Stimulated activated CD8-positive, alpha-beta memory T cell treated with anti-CD3 and anti-CD28 coated beads, Interleukin-12 subunit alpha, Interleukin-12 subunit beta, amount 100 ng/mL, for 1 hour (primary cell): ENCODE measurements at places on chromosomes 13 and 19.

DNA sequence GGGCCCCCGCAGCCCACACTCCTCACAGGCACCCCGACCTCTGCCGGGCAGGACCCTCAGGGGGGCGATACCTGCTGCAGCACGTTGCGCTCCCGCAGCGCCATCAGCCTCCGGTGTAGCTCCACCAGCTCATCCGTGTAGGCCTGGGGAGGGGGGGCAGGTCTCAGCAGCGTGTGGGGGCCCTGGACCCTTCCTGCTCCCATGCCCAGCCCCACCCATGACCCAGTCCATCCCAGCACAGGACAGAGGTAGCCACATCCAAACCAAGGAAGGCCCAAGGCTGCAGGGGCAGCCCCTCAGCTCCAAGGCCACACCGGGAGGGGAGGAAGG lies 66.5 kb downstream of the MLLT1 start:
- no peak for DNase-seq

GRCh38 chr13:34346626-34347025 lies 528.7 kb downstream of the RFC3 start:
- DNase-seq, result no peak

DNA sequence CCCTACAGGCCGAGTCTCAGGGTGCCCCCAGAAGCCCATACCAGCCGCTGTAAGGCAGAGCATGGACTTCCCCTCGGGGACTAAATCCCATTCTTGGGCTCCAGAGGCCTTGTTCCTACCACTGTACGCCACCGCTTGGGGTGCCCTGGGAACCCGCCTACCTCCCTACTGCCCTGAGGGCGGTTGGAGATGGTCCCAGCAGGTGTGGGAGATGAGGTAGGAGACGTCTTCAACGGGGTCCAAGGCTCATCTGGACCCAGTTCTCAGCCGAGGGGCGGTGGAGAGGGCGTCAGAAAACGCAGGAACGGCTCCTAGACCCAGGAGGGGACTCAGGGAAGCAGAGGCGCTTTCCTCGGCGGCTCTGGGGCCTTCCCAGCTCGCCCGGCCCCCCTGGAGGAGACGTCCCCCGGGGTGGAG lies 833 bp upstream of the ZIK1 start:
- DNase-seq, result no peak

GRCh38 chr13:34779171-34779570 lies 162.9 kb upstream of the NBEA start:
- no peak for DNase-seq

DNA sequence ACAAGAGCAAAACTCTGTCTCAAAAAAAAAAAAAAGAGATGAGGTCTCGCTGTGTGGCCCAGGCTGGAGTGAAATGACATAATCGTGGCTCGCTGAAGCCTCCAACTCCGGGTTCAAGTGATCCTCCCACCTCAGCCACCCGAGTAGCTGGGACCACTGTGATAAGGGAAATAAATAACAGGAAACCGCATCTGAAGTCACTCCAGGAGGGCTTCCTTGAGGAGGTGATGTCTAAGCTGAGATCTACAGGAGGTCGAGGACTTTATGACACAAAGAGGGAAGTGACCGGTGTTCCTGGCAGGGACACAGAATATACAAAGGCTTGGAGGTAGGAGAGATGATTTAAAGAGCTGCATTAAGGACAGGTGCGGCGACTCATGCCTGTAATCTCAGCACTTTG lies 8.9 kb upstream of the NR2F6 start:
- no peak for DNase-seq

GRCh38 chr13:32426191-32426989 lies 1.5 kb downstream of the N4BP2L1 start:
- peak; percentile 6 for DNase-seq

DNA sequence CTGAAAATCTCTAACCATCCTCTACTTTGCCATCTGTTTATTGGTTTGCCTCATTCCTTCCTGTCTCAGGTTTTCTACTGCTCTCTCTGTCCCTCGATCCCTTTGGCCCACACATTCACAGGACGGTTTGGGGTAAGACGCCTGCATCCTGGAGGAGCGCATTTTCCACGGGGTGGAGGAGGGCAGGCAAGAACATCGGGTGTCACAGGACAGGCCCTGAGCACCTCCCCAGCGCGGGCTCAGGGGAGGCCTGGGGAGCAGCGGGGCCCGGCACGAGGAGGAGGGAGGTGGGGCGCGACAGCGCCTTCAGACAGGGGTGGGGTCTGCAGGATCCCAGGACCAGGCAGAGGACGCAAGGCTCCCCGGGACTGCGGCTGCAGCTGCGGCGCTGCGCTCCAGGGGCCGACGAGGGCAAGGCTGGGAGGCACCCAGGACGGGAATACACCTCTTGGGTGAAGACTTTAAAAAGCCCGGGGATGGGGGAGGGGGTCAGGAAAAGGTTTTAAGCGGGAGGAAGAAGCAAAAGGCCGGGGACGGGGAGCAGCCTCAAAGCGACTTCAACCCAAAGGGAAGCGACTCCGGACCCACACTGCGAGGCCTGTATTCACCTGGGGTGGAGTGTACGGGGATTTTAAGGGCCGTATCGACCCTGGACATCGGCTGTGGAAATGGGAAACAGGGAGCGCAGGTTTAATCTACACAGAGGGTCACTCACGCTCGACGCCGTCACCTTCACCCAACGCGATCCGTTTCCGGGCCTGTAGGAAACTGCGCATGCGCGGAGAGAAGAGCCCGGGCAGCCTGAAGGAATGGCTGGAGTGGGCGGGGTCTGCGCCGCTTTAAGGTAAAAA lies at the start of gene ZNF415:
Gene ZNF415, minus strand, starts transcription at position 770 of the 851 bp plus-strand sequence. CDS start 10,234 bp downstream, outside the sequence.
- peak; percentile 10 for DNase-seq

DNA sequence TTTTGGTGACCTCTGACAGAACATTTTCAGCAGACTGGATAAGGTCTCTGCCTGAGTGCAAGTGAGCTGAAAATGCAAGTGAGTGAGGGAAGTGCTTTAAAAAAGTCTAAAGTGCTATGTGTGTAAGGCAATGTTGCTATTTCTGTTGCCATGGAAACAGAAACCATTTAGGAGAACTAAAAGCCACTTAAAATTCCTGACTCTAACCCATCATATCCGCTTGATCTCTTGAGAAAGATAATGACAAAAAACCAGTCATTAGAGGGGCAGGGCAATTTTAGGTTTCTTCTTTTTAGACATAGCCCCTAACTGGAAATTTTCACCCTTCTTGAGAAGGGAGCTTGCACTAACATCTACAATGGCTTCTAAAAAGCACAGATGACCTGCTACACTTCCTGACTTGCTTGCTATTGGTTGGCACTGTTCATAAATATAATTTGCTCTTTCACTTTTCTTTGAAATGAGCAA lies at the start of gene CYSLTR2:
Gene CYSLTR2, plus strand, starts transcription at position 458 of the 468 bp plus-strand sequence. CDS start 52,889 bp downstream, outside the sequence.
- DNase-seq, result no peak

DNA sequence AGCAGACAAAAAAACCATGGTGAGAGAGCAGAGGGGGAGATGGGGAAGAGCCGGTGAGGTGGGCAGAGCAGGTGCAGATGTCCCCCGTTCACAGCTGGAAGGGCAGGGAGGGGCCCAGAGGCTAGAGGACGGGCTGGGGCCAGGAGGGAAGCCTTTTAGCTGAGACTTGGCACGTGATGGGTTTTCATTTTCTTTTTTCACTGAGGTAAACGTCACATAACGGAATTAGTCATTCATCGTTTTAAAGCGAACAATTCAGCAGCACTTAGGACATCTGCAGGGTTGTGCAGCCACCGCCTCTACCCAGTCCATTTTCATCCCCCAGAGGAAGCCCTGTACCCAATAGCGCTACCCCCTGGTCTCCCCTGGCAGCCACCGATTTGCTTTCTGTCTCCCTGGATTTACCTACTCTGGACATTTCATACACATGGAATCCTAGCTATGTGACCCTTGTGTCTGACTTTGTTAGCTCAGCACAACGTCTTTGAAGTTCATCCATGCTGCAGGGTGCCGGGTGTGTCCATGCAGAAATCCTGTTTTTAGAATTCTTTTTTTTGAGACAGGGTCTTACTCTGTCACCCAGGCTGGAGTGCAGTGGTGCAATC lies 16.0 kb upstream of the EMC10 start:
- no peak for DNase-seq

DNA sequence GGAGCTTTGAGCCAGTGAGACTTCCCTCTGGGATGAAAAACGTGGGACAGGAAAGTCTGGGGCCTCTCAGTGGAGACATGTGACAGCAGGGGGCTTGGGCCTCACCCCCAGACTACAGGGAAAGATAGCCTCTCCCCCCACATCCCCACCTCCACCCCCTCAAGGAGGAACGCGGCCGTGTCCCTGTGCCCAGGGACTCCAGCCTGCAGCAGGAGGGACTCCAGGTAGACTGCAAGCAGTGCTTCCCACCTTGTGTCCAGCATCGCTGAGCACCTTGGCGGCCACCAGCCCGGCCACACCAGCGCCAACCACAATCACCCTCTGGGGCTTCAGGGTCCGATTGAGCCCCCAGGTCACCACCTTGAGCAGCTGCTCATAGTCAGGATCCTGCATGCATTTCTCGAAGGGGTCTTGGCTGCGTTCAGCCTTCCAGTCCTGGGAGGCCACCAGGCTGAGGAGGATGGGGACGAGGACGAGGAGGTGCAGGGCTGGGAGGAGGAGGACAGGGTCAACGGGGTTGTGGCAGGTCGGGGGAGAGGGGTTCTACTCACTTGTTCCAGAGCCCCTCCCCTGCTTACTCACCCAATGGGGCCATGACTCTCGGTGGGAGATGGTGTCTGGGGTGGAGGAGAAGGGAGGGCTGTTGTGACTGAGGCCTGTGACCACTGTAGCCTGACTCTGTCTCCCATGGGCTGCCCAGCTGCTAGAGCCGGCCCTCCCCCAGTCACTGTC lies 955 bp downstream of the IL4I1 start:
- no peak for DNase-seq

GRCh38 chr13:51644654-51645053 lies 60.4 kb downstream of the WDFY2 start:
- no peak for DNase-seq

GRCh38 chr13:33112766-33113165 lies 96.5 kb downstream of the KL start:
- DNase-seq, result no peak

DNA sequence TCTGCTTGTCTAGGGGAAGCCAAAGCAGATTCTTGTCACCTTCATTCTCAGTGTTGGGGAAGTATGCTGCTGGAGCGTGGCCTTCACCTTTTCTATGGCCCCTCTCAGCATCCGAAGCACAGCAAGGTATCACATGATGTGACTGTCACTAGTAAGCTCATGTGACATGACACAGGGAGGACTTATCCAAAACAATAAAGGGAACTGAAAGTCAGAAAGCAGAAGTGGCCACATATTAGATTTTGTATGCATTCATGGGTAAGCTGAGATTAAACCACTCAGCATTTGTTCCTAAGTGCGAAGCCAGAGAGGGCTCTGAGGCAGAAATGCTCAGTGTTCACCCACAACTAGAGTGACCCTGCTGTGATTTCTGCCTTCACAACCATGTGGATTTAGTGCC lies 72.8 kb upstream of the PCDH8 start:
- no peak for DNase-seq

DNA sequence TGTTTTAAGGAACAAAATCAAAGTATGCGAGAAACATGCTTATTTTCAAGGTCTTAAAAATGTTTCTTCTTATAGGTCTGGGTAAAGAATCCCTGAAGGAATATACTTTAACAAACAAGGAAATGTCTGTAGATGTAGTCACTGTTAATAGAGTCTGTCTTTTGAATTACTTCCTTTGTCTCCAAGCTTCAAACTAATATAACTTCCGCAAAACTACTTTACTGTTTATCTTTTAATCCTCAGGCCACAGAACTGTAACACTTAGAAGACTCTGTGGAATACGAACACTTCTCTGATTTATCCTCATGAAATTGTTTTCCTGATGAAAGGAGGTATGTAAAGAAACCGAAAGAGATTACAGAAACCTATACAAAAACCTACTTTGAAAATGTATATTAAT lies 316.0 kb downstream of the PCDH9 start:
- no peak for DNase-seq

- DNase-seq, result peak; percentile 25
These were observed 16.4 kb upstream of the KCNN1 start for GRCh38 chr19:17950310-17951156.

DNA sequence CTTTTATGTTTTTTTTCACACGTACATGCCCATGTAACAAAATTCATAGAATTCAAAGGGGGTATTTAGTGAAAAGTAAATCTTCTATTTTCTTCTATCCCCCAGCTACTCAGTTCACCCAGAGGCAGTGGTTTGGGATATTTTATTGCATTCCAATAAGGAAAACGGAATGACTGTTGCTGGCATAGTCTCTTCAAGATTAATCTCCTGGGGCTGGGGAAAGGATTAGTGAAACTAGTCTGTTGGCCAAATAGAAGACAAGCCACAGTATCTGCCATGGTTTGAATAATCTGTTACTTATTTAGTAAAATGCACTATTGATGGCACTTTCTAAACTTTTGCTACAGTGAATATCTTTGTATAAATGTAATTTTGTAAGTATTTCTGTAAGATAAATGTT lies 122.0 kb downstream of the NDFIP2 start:
- DNase-seq, result no peak

DNA sequence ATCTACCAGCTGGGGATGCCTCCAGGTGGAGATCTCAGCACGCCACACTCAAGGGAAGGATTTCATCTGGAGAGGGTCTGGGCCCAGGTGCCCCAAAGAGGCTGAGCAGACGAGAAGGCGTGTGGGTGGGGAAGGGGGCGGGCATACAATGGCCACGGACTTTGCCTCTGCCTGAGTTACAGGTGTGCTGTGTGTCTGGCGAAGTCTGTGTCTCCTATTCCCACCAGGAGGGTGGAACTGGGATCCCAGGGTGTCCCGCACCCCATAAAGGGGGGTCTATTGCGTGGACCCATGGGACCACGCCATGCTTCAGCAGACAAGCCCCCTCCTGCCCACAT lies 3.6 kb downstream of the TLE2 start:
- DNase-seq, result no peak
